Activated CD8-positive, alpha-beta memory T cell treated with anti-CD3 and anti-CD28 coated beads, Interleukin-2, amount 50 U/mL, for 4 hours (primary cell): ENCODE measurements at places on chromosomes 2 and 18.

DNA sequence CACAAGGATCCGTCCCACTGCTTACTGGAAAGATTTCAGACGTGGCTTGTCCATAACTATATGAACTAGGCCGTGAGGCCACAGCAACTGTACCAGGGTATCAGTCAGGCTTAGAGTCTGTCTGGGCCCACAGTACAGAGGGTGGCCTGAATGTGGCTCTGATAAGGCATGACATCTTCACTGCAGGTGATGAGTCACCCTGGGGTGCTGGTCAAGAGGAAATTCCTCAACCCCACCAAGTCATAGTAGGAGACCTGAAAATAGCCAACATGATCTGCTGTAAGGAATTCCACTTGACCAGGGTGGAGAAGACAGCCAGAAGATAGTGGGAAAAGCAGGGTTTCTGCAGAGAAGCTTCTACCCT, 107.7 kb downstream of the INHBB start:
- no peak for DNase-seq

DNA sequence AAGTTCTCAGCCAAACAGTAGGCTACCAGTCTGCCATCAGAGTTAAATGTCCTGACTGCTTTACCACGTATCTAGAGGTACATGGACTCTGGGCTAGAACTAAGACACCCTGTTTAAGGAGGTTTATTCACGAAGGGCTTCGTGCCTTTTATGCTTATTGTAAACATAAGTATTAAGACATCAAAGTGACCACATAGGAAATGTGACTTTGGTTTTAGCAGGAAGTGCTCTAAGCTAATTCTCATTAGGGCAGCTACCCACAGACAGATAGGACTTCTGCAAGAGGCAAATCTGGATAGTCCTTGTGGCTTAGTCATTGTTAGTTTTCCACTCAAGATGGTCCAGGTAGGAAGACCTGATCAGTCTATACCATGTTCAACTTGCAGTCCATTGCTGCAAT, 233.3 kb upstream of the MGAT5 start:
- DNase-seq: no peak

- DNase-seq: no peak
Measured at GRCh38 chr18:78901923-78902794, 77.5 kb upstream of the SALL3 start.

DNA sequence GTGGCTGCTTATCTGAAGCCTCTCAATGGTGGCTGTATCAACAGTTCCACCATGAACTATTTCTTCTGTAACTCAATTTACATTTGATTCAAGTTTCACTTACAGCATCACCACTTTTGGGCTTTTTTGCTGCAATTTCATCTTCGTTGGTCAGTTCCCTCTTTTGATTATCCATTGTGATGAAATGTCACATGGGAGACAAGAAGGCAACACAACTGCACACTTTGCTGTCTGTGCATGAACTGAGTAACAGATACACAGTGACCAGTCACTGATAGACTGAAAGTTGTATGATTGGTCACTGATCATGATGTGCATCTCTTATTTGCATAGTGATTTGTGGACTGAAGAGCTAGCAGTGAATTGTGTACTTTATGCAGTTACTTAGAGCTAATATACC, 130.7 kb upstream of the RNF152 start:
- DNase-seq: no peak

GRCh38 chr18:52875725-52876124, 535.7 kb downstream of the DCC start:
- DNase-seq: no peak

- DNase-seq: no peak
Measured at GRCh38 chr2:5594249-5594695, 97.9 kb upstream of the SOX11 start.

DNA sequence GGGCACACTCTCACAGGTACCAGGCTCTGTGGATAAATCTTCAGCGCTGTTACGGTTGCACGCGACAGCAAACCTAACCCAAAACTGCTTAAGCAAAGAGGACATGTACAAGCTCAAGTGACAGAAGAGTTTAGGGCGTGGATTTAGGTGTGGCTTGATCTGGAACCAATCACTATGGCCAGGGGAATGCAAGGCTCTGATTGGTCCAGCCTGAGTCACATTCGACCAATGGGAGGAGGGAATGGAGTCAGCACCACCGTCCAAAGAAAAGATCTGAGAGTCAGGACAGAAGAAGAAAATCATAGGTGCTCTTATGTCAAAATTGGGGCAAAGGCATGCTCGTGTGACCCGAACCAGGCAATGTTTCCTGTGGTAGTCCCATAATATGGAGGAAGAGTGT, 139.0 kb downstream of the TRIM43 start:
- DNase-seq: no peak

DNA sequence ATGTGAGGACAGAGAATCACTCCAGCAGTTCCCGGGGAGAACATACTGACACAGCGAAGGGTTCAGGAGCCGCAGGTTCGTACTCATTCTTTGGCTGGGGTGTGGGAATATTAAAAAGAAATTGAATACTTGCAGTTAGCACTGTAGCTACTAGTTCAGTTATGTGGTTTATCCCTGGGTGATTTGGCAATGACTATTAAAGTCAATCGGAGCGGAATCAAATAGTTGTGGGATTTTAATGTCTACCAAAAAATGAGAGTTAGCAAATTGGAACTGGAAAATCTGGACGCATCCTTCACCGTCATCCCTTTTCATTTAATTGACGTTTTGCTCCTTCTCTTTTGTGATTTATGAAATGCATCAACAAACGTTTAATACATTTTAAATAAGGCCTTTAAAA, 50.8 kb downstream of the GBX2 start:
- no peak for DNase-seq

GRCh38 chr2:55148269-55148668, 83.8 kb downstream of the CLHC1 start:
- no peak for DNase-seq

DNA sequence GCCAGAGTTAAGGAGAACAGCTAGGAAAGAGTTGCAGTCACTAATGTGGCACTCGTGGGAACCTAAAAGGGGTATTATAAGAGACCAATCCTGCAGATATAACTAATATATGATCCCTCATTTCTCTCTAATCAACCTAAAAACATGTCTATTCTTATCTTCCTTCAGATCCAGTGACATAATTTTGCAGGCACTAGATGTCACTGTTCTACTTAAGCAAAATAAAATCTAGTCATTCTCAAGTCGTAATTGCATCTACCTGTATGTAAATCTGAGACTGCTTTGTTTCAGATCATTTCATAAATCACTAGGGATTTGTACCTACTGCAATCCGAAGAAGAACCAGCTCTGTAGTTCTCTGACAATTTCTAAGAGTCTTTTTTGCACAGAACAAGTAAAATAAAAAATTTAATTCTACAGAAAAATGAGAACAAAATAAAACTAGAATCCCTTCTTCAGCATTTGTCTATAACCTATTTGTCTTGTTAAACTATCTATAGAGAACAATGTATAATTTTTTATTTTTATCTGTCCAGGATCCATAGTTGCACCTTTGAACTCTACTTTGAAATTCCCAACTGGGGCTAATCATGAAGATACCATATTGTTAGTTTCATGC, 56.5 kb upstream of the ERBB4 start:
- no peak for DNase-seq
